ENCODE measurements at places on chromosomes 5 and 9.
A peak's percentile ranks its signal among the peaks of the same experiment; 100 is the strongest.

DNA sequence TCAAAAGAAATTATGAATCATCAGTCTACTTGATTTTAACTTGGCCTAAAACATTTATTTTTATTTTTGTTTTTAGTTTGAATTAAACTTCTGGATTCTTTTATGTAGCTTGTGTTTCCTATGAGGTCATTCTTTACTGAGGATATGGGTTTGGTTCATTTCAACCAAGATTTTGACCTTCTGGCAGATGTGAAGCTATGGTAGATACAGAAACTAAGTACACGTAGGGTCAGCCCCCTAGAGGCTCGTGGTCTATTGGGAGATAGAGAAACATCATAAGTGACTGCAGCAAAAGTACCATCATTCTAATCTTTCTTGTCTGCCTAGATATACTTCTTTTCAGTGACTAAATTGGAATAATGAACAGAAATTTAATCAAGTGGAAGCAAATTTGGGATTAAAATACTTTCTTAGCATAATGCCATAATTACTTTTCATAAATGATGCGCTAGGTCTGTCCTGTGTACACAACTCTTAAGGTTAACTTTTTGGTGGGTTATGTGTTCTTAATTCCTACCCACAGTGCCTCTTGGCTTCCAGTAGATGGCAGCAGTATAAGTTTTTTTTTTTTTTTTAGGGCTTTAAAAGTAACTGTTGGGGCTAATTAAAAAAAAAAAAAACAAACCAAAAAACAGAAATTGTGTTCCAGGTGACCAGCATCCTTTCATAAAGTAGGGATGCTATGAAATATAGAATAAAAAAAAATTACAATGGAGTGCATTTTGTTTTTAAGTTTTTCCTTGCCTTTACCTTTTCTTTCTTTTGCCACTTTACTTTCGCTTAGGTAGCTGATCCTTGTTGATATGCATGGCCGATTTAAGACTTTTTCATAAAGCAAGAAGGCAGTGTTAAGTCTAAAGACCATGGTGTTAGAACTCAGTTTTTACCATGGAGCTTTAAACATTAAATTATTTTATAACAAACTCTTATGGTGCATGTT lies 49.9 kb downstream of the LRRTM2 start:
- no peak for DNase-seq

GRCh38 chr9:91060520-91061343 lies 259.1 kb downstream of the SYK start:
- DNase-seq: no peak

DNA sequence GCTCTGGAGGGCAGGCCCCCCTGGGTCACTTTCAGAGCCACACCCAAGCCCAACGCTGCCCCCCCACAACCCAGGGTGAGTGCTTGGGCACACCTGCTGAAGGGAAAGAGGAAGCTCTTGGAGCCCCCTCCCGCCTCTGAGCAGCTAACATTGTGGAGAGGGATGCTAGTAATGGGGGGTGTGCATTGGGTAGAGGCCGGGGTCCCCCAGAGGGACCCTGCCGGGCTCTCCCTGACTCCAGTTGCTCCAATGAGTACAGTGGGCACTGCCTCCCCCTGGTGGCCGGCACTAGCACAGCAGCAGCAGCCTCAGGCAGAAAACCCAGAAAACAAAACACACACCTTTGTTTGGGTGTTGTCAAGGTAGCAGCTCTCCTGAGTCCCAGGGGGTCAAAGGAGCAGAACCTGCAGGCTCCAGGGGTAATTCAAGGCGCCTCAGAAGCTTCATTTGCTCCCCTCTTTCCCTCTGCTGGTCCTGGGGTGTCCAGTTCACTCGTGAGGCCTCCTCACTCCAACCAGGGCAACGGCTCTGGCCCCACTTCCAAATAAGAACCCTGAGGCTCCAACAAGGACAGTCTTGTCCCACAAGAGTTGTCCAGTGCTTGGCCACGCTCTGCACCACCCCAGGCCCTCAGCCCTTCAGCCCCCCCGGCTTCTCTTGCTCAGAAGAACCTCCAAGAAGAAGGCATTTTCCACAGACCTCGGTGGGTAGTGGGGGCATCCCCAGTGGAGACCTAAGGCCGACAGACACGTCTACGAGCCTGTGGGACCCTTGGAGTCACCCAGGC lies 16.1 kb downstream of the GBGT1 start:
- DNase-seq: peak; percentile 87

DNA sequence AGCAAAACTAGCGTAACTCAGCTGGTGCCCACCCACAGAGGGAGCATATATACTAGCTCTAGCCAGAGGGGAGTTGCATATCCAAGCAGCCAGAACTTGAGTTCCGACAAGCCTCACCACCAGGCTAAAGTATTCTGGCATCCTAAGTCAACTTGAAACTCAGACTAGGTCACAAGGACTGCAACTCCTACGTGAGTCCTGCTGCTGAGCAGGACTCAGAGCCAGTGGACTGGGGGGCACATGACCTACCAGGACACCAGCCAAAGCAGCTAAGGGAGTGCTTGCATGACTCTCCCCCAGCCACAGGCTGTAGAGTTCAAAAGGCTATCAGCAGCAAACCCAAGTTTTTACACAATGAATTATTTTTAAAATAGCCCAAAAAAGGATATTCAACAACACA lies 26.1 kb downstream of the SPDL1 start:
- no peak for DNase-seq

DNA sequence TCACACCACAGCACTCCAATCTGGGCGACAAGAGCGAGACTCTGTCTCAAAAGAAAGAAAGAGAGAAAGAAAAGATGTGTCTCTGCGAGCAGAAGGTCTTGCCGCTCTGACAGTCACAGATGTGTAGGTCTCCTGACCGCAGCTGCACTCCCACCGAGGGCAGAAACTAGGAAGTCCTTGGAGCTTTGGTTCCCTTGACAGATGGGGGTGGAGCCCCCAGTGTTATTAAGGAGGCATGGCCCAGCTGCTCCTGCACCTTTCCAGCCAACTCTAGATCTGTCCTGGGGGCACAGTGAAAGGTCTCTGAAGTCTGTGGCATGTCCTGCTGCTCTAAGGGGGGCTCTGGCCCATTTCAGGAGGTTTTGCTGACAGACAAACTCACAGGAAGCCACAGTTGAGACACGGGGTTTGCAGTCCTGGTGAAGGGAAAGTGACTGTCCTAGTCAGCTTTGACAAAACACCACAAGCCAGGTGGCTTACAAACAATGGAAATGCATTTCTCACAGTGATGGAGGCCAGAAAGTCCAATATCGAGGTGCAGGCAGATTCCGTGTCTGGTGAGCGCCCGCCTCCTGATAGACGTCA lies 9.0 kb upstream of the DIPK1B start:
- DNase-seq: no peak

GRCh38 chr5:16810208-16810854 lies 125.8 kb downstream of the MYO10 start:
- no peak for DNase-seq

- no peak for DNase-seq
Measured at GRCh38 chr9:1171546-1171945, 121.4 kb downstream of the DMRT2 start.

DNA sequence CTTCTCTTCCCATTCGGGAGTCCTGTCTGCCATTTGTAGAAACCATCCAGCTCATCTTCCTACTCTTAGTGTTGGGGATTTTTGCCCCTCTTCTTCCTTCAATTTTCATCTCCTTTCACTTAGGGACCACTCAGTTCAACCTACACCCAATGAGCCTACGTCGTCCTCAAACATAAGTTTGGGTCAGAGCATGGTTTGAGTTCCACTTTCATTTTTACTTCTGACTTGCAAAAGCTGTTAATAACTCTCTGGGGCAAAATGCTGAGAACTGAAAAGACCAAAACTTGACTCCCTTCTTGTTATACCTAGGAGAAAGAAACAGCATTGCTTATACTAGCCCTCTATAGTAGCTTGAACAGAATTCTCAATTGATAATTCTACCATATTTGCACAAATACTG lies 381.5 kb upstream of the MPDZ start:
- DNase-seq: no peak

DNA sequence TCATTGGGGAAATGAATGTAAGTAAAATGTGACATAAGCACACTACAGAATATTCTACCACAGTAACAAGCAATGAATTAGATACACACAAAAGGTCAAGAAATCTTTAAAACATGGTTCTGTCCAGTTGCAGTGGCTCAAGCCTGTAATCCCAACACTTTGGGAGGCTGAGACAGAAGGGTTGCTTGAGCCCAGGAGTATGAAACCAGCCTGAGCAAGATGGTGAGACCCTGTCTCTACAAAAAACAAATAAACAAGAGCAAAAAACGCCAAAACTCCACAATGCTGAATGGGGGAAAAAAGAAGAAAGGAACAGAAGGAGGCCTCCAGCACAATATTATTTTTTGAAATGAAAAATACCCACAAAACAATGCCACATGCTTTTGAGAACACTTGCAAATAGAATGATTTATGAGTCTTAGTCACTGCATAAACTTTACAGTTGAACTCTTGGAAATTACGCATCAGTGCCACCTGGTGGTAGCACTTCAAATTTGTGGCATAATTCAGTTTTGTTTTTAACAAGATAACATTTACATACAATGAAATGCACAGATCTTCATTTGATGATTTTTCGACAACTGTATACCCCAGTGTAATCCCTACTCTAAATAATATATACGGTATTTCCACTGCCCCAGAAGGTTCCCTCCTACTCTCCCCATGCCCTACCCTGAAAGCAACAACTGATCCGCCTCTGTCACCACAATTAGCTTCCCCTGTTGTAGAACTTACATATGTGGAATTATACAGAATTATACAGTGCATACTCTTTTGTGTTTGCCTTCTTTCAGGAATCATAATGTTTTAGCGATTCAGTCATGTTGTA lies 14.4 kb upstream of the SPINK4 start:
- peak; percentile 81 for DNase-seq

- no peak for DNase-seq
Measured at GRCh38 chr5:93072831-93073459, 508.1 kb downstream of the NR2F1-AS1 start.

GRCh38 chr5:151081431-151082281 lies 822 bp upstream of the TNIP1 start:
- no peak for DNase-seq

DNA sequence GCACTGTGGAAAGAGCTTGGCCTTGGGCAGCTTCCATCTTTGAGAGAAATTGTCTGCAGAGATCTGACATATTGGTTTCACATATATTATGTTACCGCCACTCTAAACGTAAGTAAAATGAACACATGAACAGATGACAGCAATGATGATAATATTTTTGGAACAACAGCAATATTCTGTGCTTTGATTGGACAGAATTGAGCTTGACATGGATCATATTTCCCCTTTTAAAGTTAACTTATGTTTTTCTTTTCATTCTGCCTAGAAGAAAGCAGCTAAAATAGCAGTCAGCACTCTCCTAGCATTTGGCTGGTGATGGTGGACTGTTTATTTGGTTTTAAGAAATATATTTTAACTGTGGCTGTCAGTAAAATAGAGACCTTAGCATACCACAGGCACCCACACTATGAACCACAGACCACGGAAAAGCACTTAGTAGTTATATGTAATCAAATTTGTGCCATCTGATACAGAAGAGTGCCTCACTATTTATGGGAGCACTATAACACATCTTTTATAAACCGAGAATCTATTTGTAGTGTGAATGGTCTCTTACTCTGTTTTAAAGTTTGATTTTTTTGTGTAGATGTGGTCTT lies 1.8 kb upstream of the CFAP95 start:
- no peak for DNase-seq

DNA sequence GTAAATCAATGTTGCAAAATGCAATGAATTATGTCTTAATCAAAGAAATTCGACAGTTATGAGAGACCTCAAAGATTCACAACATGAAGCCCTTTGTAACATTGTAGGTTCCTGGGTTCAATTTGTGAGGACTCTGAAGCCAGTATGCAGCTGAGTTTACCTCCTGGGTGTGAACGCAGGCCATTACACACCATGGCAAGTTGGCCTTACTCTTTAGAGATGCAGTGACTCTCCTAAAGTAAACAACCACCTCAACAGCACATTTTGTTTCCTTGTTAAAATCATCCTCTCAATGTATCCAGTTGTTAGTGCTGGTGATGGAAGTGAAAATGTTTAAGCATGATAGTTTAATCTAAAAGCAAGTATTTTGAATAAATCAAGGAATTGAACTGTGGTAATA lies 73.8 kb downstream of the JAKMIP2 start:
- DNase-seq: no peak

DNA sequence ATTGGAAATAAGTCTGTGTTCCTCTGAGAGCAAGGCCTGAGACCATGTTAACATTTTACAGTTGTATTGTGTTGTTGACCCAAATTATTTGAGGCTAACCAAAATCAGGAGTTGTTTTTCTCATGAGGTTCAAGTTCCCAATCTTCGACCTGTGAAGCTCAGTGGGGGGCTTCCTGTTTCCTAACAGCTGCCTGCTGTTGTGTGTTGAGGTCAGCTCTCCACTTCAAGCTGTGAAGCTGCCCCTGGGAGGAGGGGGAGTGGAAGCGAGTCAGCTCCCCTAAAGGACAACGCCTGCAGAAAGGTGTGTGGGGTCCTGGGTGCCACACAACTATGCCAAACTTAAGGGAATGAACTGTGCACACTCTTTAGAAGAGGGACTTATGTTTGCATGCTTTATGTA lies 295.5 kb downstream of the IRX1 start:
- DNase-seq: no peak

DNA sequence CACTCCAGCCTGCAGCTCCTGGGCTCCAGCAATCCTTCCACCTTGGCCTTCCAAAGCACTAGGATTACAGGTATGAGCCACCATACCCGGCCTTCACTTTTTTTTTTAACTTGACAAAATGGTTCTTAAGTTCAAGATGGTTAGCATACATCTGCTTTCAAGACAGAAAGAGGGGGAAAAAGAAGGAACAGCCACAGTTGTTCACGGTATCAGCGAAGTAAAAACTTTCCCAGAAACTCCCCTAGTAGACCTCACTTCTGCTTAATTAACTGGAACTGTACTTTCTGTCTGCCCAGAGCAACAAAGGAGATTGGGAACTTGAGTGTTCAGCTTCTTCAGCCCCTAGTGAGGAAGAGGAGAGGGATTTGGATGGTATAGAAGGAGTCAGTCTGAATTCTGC lies 116.7 kb downstream of the UGCG start:
- DNase-seq: no peak

GRCh38 chr5:84092738-84093137 lies 291.9 kb downstream of the EDIL3 start:
- no peak for DNase-seq

DNA sequence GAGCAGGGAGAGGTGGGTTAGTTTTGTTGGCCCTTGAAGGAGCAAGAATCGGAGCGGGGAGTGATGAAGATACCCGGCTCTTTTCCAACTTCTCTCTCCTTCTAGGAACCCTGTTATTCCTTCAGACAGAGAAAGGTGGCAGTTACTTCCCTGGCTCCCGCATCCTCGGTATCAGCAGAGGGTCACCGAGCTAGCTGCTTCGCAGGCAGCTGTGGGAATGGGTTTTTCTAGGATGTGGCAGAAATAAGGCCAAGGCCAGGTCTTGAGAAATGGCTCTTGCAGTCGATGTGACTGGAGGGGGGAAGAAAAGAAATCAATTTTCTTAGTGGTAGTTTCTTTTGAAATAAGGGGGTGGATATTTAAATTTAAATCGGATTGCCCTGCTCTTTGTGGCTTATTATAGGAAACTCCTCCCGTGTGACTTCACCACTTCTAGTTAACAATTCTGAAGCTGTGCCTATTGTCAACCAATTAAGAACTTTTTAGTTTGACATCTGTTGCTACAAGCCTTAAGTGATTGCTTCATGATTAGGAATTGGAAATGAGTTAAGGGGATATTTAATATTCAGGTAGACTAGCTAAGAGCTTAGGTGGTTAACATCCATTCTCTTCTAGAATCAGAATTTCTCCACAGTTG lies 1.4 kb downstream of the SAP30L start:
- no peak for DNase-seq

Data from CD4-positive, alpha-beta T cell treated with Interleukin-6 for 4 hours (primary cell).